ENCODE measurements at places on chromosomes 2 and 18.

DNA sequence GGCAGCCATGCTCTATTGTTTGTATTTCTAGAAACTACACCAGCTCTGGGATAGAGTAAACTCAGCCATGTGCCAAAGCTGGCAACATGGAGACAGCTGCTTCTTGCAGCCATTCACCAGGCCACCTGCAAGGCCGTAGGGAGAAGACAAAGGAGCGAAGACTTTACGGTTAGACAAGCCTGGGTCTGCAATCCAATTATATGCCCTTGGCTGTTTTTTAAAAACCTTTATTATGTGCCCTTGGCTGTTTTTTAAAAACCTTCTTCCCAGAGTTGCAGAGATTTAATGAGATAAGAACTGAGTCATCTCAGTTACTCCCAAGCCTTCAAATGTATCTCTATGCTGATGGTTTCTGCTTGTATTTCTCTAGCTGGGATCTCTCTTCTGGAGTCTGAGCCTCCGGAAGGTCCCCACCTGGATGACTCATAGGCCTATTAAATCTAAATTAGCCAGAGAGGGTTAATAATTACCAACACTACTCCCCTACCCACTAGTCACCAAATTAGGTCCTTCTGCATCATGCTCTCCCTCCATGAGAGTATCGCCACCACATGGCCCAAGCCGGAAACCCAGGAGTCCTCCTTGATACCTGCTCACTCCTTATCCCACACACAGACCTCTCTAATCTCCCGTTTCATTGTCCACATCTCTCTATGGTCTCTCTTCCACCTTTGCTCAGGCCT is 17.5 kb upstream of the DPP4 start:
- DNase-seq, result no peak

- DNase-seq, result peak; percentile 70
Observed at GRCh38 chr2:8475349-8476031, 206.4 kb upstream of the ID2 start.

DNA sequence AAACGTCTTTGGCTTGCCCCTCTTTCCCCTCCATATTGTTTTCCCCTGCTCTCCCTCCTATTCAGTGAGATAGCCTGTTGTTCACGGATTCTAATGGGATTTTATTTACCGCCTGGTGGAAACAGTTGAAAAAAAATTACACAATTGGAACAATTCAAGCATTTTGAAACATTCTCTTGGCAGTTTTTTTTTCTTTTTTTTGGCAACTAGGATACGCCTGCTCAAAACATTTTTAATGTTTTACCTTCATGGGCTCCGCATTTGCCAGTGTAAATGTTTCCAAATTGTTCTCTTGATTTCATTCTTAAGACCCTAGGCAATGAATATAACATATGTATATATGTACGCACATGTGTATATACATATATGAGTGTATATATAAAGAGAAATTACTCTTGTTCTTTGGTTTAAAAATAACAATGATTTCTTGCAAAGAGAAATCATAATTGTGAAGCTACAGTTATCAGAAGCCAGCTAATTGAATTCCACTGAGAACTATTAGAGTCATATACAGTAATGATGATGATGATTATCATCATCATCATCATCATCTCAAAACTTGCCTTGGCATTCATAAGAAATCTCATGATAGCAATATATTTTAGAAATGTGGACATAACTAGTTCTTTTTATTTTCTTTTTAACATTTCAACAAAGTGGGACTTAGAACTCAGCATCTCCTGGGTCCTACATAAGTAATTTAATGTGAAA is 146.7 kb downstream of the LTBP1 start:
- DNase-seq, result no peak

GRCh38 chr2:10564876-10565445 is 116.8 kb upstream of the ODC1 start:
- DNase-seq, result no peak
